ENCODE measurements at places on chromosomes 4 and X.
A peak's percentile ranks its signal among the peaks of the same experiment; 100 is the strongest.

DNA sequence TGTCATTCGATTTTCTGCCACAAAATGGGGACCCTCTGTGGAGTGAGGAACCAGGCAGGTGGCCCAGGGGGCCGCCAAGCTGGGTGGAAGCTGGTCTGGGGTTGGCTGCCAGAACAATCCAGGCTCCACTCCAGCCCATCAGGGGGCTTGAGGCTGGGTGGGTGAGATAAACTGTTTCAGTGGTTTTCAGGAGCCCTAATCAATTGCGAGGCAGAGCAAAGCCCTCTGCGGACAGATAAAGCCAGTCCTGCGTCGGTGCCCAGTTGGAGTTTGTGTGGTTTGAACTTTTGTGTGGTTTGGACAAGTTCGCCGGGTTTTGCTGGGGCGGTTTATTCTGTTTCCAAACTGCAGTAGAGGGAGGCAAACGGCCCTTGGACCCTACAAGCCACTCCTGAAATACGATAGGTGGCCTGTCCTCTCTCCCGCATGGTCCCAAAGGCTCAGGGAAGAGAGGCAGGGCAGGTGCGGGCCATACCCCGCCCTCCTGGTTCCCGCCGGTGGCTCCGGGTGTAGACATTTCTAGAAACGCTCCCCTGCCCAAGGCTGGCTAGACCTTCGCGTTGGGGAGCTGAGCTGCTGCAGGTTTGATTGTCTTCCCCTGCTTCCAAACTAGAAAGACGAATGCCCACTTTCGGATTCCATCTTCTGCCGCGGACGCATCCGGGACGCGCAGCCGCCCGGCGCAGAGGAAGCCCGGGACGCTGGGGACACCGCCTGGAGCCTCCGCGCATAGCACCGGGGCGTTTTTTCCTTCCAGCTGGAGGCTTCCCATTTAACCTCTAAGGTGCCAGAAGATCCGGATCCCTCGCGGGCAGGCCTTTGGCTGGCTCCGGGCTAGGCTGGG lies 169.0 kb upstream of the BCOR start:
- no peaks in the 10 kb centered on the region for H3K36me3 ChIP-seq
- H3K27me3 ChIP-seq, result no peaks in the 10 kb centered on the region
- peak overlapping the region; percentile 85 for H3K27ac ChIP-seq
- H3K4me3 ChIP-seq, result peak overlapping the region; percentile 71

DNA sequence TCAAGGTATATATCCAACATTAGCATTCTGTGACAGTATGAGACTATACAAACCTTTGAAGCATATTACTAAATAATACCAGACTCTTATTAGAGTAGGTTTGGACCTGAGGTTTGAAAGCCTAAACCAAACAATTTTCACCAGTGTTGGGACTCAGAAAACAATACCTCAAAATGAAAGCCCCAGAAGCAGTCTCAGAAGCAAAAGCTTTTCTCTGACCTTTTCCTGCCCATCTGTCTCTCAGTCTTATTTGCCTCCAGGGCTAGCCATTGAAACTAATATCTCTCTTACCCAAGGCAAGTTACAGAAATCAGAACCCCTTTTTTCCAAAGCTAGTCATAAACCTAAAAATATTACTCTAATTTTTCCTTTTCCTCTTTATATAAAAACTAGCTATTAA lies 163.3 kb downstream of the PTCHD1 start:
- H3K4me1 ChIP-seq, result no peaks in the 10 kb centered on the region
- no peaks in the 10 kb centered on the region for H3K36me3 ChIP-seq
- H3K27ac ChIP-seq, result no peak overlapping the region
- no peak for DNase-seq
- H3K27me3 ChIP-seq, result no peaks in the 10 kb centered on the region

- H3K36me3 ChIP-seq, result peaks cover 39% of the 10 kb centered on the region
- H3K27me3 ChIP-seq, result no peaks in the 10 kb centered on the region
- H3K4me3 ChIP-seq, result no peak overlapping the region
- no peak overlapping the region for H3K27ac ChIP-seq
- no peaks in the 10 kb centered on the region for H3K4me1 ChIP-seq
Observed at GRCh38 chrX:46506076-46506475, 39.1 kb downstream of the ZNF674 start.

DNA sequence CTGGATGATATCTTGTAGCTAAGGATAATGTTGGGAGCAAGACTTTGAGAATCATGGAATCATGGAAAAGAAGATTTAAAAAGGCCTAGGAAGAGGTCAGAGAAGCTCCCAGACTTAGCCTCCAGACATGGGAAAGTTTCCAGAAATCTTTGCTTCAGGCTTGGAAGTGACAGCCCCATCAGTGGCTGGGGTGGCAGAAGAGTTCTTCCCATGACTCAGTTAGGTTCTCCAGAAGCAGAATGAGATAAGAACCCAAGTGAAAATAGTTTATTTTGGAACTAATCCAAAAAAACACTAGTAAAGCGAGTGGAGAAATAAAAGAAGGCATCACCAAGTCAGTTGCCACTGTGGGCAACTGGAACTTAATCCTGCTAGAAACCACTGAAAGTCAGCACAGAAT lies 506.9 kb downstream of the MID1IP1 start:
- DNase-seq, result no peak
- peaks cover 6% of the 10 kb centered on the region for H3K4me1 ChIP-seq
- H3K27ac ChIP-seq, result no peak overlapping the region
- H3K4me3 ChIP-seq, result no peak overlapping the region
- peaks cover 4% of the 10 kb centered on the region for H3K27me3 ChIP-seq
- no peaks in the 10 kb centered on the region for H3K36me3 ChIP-seq

DNA sequence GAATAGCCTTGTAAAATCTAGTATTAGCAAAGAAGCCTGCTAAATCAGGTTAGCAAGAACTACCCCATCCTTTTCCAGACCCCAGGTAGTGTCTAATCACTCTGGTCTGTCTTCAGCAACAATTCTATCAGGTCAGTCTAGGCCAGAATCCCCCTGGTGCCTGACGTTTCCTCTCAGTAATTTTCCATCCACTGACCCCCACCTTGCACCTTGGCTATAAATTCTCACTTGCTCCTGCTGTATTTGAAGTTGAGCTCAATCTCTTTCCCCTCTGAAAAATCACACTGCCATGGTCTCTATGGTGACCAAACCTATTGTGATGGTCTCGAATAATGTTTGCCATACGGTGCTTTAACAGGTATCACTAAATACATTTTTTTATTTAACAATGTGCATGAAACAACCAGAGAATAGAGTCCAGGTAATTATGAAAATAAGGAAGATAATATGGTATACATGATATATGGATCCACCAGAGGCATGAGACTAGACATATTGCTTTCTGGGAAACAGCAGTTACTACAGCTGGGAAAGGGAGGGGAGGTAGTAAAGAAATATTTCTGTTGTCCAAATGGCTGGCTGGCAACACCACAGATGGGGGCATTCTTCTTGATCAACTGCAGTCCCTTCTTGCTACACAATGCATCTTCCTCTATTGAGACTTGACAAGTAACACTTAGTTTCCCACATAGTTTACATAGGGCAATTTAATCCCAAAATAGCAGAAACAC lies 33.8 kb downstream of the CXCL1 start:
- no peak for DNase-seq
- no peak overlapping the region for H3K4me3 ChIP-seq
- H3K36me3 ChIP-seq, result peaks cover 7% of the 10 kb centered on the region
- H3K4me1 ChIP-seq, result peaks cover 30% of the 10 kb centered on the region
- no peak overlapping the region for H3K27ac ChIP-seq

DNA sequence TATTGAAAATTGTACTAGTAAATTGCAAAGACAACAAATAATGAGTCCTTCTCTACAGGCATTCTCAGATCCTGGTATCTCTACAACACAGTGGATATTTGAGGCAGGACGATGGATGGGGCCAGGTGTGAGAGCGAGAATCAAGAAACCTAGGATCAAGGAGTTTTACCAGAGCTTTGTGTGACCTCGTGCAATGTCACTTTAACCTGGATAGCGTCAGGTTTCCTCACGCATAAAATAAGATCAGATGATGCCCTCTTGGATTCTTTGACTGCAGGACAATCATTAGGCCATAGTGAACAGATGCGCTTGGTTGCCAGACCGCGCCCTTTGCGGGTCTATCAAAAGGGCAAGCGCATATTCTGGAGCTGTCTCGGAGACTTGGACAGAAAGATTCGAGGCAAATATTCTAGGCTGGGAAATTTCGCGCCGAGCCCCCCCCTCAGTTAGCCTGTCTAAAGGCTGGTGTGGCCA lies 66.6 kb downstream of the FBXO8 start:
- DNase-seq, result no peak
- peaks cover 95% of the 10 kb centered on the region for H3K27me3 ChIP-seq
- H3K4me1 ChIP-seq, result peaks cover 39% of the 10 kb centered on the region
- H3K4me3 ChIP-seq, result no peak overlapping the region
- H3K27ac ChIP-seq, result no peak overlapping the region

- peak overlapping the region; percentile 81 for H3K27ac ChIP-seq
- DNase-seq, result no peak
- no peak overlapping the region for H3K4me3 ChIP-seq
- H3K36me3 ChIP-seq, result no peaks in the 10 kb centered on the region
- H3K4me1 ChIP-seq, result peaks cover 24% of the 10 kb centered on the region
Observed at GRCh38 chr4:156547439-156547838, 424.2 kb downstream of the PDGFC start.

DNA sequence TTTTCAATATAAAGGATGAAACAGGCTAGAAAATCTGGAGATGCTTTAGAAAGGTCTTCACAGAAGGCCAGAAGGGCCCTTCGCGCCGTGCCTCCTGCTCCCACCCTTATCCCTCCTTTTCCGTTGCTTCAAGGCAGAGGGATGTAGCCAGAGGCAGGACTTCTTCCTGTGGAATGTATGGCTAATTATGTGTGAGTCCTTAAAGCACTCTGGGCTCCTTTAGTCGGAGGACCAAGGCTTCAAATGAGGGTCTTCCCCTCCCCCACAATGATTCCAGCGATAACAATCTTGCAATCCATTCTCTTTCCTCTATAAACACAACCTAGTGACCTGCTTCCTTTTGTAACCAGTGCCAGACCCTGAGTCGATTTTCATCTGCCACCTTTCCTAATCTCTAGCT lies 103.5 kb downstream of the GPC3 start:
- H3K27me3 ChIP-seq, result peaks cover 2% of the 10 kb centered on the region
- H3K4me1 ChIP-seq, result peaks cover 15% of the 10 kb centered on the region
- no peak overlapping the region for H3K4me3 ChIP-seq
- no peak for DNase-seq
- H3K27ac ChIP-seq, result no peak overlapping the region
- no peaks in the 10 kb centered on the region for H3K36me3 ChIP-seq

DNA sequence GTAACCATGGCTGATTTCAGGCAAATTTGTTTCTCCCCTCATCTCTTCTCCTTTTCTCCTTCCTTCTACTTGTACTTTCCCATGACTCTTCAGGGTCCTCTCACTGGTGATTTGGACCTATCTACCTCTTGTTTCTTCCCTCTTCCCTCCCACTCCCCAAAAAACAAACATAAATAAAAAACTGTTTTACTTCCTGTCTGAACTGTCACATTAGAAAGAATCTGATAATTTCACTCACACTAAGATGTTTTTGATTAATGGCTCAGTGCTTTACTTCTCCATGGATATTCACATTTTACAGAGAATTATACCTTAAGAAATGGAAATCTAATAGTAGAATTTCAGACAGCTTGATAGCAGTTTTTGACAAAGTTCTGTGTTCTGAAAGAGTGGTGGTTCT lies 7.2 kb downstream of the STK26 start:
- no peak for DNase-seq
- H3K27me3 ChIP-seq, result no peaks in the 10 kb centered on the region
- no peak overlapping the region for H3K4me3 ChIP-seq
- no peaks in the 10 kb centered on the region for H3K36me3 ChIP-seq
- peaks cover 13% of the 10 kb centered on the region for H3K4me1 ChIP-seq

DNA sequence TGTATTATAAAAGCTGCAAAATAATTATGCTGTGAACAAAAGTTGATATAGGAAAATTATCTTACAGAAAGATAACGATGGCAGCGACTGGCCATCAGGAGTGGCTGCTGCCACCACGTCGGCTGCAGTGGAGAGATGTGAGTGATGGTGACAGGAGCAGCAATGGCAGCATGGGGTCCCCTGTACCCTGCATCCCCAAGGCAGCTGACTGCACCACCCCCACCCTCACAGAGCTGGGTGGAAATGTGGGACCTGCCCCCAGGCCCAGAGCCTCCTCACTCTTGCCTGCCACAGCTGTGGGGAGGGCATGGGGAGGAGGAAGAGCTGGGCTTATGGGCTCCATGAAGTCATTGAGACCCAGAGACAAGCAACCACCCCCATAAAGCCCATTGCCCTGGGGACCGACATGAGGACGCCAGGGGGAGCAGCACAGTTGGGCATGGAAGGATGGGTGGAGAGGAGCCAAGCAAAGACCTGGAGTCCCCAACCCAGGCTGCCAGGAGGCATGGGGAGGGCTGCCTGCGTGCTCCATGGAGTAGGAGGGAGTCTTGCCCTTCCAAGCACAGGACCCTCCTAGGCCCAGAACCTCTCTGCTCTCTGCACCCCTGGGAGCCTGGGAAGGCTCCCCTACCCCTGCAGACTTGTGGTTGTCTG lies 1090.5 kb downstream of the PCDH18 start:
- no peak overlapping the region for H3K4me3 ChIP-seq
- H3K4me1 ChIP-seq, result no peaks in the 10 kb centered on the region
- no peaks in the 10 kb centered on the region for H3K27me3 ChIP-seq
- no peaks in the 10 kb centered on the region for H3K36me3 ChIP-seq
- DNase-seq, result no peak

- no peaks in the 10 kb centered on the region for H3K36me3 ChIP-seq
- no peaks in the 10 kb centered on the region for H3K27me3 ChIP-seq
- H3K4me1 ChIP-seq, result peaks cover 22% of the 10 kb centered on the region
- H3K27ac ChIP-seq, result peak overlapping the region; percentile 81
- H3K4me3 ChIP-seq, result no peak overlapping the region
Observed at GRCh38 chrX:85052636-85053343, 49.1 kb downstream of the APOOL start.

DNA sequence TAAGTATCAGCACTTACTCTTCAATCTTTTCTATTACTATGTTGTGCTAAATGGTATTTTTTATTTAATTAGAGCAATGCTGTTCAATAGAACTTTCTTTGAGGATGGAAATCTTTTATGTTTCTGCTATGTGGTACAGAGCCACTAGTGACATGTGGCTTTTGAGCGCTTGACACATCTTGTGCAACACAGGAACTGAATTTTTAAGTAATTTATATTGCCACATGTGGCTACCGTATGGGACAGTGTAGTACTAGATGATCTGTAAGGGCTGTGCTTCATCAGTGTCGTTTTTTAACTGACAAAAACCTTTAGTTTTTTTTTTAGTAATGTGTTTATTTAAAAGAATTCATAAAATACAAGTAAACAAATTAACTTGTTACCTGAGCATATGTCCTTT lies 22.4 kb downstream of the HPRT1 start:
- no peak overlapping the region for H3K27ac ChIP-seq
- DNase-seq, result no peak
- H3K27me3 ChIP-seq, result no peaks in the 10 kb centered on the region

- peaks cover 37% of the 10 kb centered on the region for H3K4me1 ChIP-seq
- no peak for DNase-seq
- no peaks in the 10 kb centered on the region for H3K27me3 ChIP-seq
- no peak overlapping the region for H3K27ac ChIP-seq
- H3K36me3 ChIP-seq, result no peaks in the 10 kb centered on the region
Observed at GRCh38 chr4:99379571-99379970, 27.0 kb upstream of the ADH1C start.

All from osteocyte (in vitro differentiated cells).